ENCODE measurements at places on chromosomes 11 and 22.

DNA sequence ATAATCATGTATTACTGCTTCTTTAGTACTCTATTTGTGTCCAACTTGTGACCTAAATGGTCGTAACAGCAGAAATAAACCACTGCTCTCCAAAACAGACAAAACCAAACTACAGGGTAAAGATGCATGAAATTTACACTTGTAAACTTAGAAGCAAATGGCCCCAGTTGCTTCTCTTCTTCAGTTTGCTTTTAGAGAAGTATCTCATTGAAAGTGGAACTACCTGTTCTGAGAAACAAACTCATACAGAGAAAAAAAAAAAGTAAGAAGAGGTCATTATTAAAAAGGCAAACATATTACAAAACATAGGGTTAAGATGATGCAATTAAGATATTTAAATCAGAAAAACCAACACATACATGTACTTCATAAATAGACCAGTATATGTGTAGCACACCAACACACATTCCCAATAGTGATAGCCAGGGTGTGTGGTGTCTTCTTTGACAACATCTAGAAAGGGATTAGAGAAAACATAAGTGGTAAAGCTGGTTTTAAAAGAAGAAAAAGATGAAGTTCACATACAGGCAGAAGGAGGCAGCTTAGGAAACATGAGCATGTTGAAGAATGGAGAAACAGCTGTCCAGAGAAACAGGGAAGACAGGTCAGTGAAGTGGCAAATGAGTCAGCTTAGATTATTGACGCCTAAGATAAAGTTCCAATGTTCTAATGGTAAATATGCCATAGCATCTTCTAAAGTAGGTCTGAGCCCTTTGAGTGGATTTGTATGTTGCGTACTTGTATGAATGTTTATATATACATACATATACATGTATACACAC lies 844.7 kb upstream of the CCDC90B start:
- DNase-seq: no peak

- no peak for DNase-seq
Observed at GRCh38 chr11:119179983-119180382, 5.3 kb upstream of the NHERF4 start.

DNA sequence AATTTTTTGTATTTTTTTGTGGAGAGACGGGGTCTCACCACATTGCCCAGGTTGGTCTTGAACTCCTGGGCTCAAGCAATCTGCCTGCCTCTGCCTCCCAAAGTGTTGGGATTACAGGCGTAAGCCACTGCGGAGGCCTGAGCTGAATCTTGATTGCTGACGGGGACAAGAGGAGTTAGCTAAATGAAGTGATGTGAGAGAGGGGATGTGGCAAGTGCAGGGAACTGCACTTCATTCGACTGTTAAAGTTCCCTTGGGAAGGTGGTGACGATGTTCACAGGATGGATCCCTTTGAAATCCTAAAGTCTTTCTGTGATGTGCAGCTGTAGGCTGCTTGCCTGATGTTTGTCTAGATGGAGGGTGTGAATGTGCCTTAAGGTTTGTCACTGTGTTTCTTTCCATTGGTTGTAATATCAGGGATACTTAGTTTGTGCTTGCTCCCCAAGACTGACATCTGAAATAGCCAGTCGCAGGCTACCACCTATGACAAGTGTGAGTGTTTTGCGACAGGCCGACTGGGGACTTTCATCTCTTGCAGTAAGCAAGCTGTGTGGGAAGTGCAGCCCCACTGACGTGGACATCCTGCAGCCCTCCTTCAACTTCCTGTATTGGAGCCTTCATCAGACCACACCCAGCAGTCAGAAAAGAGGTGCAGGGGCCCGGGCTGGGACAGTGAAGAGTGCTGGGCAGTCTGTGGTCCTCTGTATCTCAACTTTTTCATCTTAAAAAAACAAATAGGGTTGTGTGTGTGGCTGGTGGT lies 19.6 kb upstream of the CCDC134 start:
- DNase-seq: no peak

DNA sequence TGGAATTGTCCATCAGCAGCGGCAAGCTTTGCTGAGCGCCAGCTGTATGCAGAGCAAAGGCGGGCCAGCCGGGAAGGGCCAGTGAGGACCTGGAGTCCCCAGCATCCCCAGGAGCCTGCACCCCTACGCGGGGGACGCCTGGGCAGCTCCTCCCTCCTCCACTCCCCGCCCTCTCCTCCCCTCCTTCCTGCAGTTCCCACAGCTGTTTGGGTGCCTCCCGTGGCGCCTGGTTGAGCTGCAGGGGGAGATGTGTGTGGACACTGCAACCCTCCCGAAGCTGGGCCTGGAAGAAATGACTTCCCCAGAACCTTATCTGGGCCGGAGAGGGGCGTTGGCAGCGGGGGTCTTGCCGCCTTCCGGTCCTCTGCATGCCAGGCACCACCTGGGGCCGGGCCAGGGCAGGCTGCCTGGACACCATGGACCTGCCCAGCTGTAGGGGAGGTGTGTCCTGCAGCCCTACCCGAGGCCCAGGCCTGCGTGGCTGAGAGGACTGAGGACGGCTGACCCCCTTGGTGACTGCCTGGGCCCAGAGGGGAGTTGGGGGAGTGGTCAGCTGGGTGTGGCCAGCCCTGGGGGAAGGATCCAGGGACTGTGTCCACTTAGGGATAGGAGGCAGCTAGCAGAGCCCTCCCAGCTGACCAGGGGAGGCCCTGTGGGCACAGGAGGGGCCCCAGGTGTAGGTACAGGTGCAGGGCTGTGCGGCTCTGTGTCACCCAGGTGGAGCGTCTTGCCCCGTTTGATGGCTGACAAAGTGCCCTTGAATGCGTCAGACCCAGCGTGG lies 16.8 kb upstream of the MUC6 start:
- no peak for DNase-seq

GRCh38 chr11:13446444-13446843 lies 16.6 kb downstream of the BTBD10 start:
- peak; percentile 20 for DNase-seq

GRCh38 chr11:43954241-43954640 lies 11.8 kb downstream of the C11orf96 start:
- DNase-seq: no peak

GRCh38 chr11:112771851-112772250 lies 189.4 kb upstream of the NCAM1 start:
- no peak for DNase-seq

- DNase-seq: no peak
Observed at GRCh38 chr22:25447067-25447685, 117.3 kb upstream of the GRK3 start.

- peak; percentile 13 for DNase-seq
Observed at GRCh38 chr11:34267013-34267412, 90.8 kb downstream of the ABTB2 start.

GRCh38 chr11:102850973-102851745 lies 7.8 kb upstream of the MMP3 start:
- DNase-seq: peak; percentile 64

DNA sequence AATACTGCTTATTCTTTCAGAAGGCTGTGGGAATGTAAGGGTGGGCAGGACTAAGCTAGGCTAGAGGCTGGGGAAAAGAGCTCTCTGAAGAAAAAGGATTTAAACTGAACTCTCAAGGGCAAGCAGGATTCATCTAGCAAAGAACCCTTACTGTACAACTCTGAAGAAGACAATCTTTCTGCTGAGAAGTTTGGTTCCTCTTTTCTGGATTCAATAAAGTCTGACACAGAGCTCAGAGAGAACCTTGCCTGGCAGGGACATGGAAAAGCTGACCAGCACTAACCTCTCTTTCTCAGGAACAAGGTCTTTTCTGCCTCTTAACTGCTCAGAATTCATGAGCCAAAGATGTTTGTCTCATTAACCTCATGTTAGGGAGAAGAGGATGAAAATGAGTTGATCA lies 388.4 kb upstream of the DDI1 start:
- no peak for DNase-seq

- no peak for DNase-seq
Observed at GRCh38 chr11:35239471-35240075, 100.6 kb downstream of the CD44 start.

- DNase-seq: peak; percentile 58
Observed at GRCh38 chr11:2886191-2886894, 768 bp upstream of the CDKN1C start.

DNA sequence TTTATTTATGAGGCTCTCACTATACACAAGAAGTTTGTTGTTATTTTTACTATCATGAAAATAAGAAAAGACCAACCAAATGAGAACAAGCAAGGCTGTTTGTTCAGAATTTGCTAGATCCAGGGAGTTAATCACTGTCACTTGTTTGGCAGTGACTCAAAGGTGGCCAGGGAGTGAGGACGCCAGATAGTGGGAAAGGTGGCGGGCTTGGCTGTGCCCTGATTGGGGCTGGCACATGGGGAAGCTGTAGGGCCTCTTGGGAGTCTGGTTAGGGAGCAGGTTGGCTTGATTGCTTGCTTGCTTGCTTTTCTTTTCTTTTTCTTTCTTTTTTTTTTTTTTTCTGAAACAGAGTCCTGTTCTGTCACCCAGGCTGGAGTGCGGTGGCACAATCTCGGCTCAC lies 53.1 kb upstream of the SLC22A12 start:
- DNase-seq: no peak

DNA sequence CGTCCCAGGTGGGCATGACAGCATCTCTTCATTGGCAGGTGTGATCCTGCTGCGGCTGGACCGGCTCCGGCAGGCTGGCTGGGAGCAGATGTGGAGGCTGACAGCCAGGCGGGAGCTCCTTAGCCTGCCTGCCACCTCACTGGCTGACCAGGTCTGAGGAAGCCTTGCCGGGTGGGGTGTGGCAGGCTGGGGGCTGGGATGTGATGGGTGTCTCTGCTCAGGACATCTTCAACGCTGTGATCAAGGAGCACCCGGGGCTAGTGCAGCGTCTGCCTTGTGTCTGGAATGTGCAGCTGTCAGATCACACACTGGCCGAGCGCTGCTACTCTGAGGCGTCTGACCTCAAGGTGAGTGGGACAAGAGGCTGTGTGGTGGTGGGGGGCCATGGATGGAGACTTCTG lies 3.5 kb downstream of the LARGE2 start:
- peak; percentile 14 for DNase-seq

DNA sequence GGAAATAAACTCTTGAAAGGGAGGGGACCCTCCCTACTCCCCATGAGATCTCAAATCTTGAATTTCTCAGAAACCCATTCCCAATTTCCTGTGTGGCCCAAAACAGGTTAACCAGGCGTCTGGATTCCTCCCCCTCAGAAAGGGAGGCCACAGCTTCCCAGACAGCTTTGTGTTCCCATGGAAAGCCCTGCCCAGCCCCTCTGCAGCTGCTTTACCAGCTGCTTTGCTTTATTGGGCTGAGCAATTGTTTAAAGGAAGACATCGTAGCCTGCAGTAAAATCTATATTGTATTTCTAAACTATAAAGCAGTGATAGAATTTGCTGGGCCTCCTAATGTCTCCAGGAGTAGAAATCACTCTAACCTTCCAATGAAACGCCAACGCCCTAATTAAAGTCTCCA lies 97.4 kb downstream of the CHST1 start:
- no peak for DNase-seq

DNA sequence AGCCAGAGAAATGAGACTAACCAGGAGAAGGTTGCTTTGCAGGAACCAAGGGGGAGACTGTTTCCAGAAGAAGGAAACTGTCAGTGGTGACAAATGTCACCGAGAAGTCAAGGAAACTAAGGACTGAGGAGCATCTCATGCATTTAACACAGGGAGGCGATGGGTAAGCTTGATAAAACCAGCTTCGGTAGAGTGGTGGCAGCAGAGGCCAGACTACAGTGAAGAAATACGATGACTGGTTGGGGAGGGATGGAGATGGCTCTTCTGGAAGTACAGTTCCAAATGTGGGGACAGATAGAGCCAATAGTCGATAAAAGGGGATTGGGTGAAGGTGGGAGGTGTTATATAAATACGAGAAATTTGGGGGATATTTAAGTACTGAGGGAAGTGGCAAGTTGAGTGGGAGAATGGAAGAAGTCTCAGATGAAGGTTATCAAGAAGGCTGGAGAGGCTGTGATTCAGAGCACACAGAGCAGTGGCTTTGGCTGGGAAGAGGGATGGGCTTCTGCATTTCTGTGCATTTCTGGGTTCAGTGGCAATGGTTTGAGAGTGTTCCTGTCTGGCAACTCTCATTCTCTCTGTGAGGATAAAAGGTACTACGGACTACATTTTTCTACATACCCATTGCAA lies 29.2 kb downstream of the SC5D start:
- peak; percentile 19 for DNase-seq

DNA sequence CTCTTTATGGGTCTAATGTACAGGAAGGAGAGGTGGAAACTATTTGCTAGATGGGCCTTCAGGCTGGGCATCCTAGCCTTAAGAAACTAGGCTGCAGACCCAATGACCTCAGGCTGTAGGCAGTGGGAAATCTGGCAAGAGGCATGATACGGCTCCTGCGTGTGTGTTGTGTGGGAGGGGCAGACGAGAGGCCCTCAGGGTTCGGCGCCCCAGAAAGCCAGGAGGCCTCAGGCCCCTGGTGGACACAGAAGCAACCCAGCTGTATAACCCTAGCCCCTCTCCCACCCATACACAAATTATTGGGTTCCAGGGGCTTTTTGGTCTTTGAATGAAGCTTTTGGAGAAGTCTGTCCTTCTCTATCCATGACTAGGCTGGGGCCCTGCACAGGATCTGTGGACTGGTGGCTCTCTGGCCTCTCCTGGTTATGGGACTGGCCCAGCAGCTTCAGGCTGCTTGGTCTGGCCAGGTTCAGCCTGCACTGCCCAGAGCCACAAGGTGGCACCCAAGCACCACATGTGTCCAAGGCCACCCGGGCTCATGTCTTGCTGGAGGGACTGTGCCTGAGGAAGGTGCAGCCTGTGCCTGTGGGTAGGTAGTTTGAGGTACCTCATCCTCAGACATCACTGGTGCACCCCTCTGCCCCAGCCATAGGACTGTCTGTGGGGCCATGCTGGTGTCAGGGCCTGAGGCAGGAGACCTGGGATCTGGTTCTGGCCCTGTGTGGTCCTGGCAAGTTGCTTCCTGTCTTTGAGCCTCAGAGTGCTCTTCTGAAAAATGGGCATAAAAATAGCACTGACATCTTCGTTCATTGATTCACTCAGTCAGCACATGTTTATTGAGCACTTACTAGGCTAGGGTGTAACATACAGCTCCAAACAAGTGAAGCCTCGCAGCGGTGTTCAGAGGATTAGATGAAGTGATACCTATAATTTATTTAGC lies 87.5 kb downstream of the RRM1 start:
- peak; percentile 81 for DNase-seq

GRCh38 chr11:132332521-132332920 lies 962.1 kb downstream of the NTM start:
- no peak for DNase-seq

DNA sequence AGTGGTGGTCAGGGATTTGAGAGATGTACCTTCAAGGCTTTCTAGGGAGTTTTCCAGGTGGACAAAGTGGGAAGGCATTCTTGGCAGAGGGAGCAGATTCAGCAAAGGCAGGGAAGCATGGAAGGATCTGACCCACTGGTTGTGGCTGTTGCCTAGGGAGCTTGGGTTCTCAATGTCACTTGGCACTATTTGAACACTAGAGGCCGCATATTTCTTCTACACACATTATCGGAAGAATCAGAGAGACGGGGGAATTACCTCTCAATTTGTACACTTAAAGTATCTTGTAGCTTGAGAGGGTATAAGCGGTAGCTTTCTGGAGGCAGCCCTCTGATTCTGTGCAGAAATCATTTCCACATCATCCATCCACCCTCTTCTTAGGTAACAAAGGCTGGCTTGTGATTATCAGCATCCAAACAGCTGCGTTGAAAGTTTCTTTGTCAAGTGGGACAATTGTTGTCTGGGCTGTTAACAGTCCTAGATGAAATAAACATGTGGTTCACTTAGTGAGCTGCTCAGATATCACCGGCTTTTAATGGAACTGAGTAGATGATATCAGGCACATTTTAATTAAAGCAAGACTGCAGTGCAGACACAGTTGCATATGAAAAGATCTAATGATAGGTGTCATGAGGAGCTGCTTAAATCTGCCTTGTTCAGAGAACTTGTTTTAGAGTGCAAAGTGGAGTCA lies 2.6 kb downstream of the NELL1 start:
- peak; percentile 34 for DNase-seq

- DNase-seq: no peak
Observed at GRCh38 chr11:83006877-83007330, 64.8 kb downstream of the RAB30 start.

Data from AG08396 (cell line).